ENCODE measurements at places on chromosomes 3 and 15.

- ATAC-seq = peak; percentile 7
Observed at GRCh38 chr15:25863111-25863967, at the start of gene ATP10A. Gene ATP10A (minus strand): TSS chr15:25863327. CDS start chr15:25863096, 231 bp downstream.

DNA sequence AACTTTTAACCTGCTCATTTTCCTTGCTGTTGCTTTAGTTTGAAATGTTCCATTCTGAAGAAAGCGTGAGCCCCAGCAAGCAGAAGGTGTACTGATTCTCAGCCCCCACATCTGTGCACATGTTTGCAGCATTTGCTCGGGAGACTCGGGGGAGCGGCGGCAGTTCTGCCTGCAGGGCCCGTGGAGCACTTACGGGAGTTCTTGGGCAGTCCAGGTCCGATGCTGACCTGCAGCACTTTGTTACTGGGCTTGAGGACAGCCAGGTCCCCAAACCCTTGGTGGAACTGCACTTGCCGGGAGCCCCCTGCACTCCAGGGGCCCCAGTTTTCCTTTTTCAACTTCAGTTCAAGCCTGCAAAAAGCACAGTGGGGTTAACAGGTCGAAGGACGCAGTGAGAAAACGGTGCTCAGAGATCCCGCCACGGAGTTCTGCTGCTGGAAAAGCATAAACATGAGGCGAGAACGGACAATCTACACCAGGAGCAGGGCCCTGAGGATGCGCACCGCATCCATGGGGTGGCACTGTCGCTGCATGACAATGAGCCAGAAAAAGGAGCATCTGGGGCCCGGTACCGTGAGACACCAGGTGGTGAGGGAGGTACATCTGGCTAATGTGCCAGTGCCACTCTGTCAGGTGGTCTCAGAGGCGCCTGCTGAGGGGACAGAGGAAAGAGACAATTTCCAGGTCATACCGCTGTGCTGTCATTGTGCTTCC, 45.6 kb upstream of the LDHAL6B start:
- no peak for ATAC-seq

DNA sequence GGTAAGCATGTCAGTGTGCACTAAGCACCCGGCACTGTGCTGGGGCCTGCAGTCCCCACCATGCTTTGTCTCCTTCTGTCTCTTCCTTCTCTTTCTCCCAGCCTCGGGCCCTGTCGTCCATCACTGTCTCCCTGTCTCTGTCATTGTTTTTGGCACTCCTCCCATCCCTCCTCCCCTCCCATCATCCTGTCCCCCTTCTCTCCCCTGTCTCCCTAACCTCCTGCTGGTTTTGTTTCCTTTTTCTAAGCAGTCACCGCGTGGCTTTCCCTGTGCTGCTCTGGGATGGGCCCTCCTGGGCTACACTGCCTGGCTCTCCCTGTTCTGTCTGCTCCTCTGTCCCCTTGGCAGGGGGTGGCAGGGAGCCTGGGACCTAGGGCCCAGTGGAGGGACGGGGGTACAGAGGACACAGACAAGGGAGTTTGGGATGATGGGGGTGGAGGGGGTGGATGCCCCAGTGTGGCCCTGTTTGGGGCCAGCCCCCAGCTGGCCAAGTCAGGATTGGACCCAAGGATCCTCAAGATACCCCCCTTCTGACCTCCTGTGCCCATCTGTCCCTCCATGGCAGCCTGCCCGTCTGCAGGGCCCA, 5.7 kb downstream of the CHST13 start:
- no peak for ATAC-seq

DNA sequence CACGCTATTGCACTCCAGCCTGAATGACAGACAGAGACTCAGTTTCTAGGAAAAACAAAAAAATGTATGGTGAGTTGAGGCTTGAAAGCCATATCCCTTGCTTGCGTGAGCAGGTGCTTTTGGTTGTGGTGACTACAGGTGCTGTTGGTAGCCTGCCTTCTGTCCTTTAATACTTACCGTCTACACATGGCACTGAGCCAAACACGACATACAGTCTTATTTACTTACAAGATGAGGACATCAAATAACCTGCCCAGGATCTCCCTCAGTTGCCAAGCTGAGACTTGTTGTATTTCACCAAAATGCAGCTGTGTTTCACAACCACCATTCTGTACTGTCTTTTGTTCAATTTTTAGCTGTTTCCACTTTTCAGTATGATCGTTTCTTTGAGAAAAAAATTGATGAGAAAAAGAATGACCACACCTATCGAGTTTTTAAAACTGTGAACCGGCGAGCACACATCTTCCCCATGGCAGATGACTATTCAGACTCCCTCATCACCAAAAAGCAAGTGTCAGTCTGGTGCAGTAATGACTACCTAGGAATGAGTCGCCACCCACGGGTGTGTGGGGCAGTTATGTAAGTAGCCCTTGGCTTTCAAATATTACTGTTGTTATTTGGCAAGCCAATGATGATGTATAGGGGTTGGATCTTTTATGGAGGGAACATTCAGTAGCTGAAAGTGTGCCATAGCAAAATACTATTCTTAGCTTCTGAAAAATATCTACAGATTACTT, 6.5 kb downstream of the ALAS1 start:
- peak; percentile 61 for ATAC-seq

GRCh38 chr3:149245738-149246451, 24.3 kb upstream of the CP start:
- peak; percentile 51 for ATAC-seq

GRCh38 chr3:194688946-194689345, 3.3 kb downstream of the FAM43A start:
- no peak for ATAC-seq

DNA sequence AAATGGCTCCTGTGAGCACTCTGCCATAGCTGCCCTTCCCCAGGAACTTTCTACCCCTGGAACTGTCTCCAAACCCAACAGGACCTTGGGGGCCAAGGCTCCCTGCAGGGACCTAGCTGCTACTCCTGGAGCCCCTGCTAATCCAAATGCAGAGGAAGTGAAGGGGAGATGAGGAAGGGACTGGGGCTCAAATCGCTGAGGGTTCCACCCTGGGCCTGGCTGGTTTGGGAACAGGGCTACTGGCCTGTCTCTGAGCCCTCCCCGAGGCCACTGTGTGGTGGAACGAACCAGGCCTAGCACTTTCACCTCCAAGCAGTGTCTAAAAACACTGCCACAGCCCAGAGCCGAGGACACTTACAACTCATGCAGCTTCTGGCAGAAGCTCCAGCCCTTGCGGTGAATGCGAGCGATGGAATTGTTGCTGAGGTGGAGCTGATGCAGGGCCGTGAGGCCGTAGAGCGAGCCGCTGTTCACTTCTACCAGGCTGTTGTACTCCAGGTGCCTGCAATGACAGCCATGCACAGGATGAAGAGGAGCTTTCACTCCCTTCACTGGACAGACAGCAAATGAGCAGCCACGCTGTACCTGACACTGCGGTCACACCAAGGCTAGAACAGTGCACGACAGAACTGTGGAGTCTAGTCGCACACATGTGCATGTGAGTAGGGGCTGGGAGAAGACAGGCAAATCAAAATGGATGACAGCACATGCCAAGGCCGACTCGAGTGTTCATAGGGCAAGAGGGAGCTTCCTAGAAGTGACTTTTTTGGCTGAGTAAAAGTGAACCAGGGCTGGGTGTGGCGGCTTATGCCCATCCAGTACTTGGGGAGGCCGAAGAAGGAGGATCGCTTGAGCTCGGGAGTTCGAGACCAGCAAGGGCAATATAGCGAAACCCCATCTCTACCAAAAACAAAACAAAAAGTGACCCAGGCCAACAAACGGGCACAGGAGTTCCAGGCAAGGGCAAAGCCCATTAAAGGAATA, 90.8 kb downstream of the LRIG1 start:
- ATAC-seq = no peak

GRCh38 chr3:67109651-67110204, 111.6 kb downstream of the KBTBD8 start:
- ATAC-seq = no peak

GRCh38 chr15:41977757-41978383, 5.5 kb upstream of the EHD4 start:
- ATAC-seq = no peak

DNA sequence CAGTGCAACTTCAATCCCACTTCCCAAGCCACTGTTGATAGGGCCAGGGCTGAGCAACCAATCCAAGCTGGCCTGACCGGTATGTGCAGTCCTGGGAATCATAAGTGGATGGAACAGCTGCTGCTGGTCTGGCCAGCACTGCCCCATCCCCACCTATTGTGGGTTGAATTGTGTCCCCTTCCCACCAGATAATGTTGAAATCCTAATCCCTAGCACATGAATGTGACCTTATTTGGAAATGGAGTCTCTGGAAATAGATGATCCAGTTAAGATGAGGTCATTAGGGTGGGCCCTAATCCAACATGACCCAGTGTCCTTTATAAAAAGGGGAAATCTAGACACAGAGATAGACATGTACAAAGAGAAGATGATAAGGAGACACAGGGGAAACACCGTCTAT, 13.7 kb upstream of the PDIA5 start:
- ATAC-seq = no peak

GRCh38 chr3:184512621-184513020, 49.0 kb upstream of the EPHB3 start:
- ATAC-seq = no peak
